ENCODE measurements at places on chromosomes 16 and 17.

DNA sequence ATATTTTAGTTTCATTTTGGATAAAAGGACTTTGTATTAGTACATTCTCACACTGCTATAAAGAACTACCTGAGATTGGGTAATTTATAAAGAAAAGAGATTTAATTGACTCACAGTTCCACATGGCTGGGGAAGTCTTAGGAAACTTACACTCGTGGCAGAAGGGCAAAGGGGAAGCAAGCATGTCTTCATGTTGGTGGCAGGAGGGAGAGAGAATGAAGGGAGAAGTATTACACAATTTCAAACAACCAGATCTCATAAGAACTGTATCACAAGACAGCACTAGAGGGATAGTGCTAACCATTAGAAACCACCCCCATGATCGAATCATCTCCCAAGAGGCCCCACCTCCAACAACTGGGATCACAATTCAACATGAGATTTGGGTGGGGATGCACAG lies 142.9 kb downstream of the USP31 start:
- DNase-seq = no peak

- no peak for DNase-seq
Measured at GRCh38 chr16:10850478-10850850, 26.5 kb upstream of the CIITA start.

GRCh38 chr17:43720311-43721060 lies 38.1 kb downstream of the SOST start:
- peak; percentile 65 for DNase-seq

- no peak for DNase-seq
Measured at GRCh38 chr17:64218066-64218465, 45.0 kb downstream of the TEX2 start.

- no peak for DNase-seq
Measured at GRCh38 chr16:70663524-70664324, 17.4 kb downstream of the IL34 start.

- DNase-seq = no peak
Measured at GRCh38 chr17:28487881-28488532, 14.6 kb downstream of the SLC13A2 start.

GRCh38 chr17:7774055-7774521 lies 56.5 kb downstream of the DNAH2 start:
- no peak for DNase-seq

DNA sequence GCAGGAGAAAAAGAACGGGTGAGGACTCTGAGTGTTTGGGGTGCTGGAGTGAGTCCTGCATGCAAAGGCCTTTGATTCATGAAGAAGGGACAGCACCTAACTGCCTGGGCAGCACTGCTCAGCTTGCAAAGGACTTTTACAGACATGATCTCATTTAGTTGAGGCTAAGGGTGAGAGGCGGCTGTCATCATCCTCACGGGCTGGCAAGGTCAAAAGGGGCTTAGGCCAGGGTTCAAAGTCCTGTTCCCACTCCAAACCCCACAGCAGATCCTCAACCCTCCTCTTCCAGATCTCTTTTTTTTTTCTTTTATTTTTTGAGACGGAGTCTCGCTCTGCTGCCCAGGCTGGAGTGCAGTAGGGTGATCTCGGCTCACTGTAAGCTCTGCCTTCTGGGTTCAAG lies 4.8 kb downstream of the RHBDF2 start:
- DNase-seq = no peak

DNA sequence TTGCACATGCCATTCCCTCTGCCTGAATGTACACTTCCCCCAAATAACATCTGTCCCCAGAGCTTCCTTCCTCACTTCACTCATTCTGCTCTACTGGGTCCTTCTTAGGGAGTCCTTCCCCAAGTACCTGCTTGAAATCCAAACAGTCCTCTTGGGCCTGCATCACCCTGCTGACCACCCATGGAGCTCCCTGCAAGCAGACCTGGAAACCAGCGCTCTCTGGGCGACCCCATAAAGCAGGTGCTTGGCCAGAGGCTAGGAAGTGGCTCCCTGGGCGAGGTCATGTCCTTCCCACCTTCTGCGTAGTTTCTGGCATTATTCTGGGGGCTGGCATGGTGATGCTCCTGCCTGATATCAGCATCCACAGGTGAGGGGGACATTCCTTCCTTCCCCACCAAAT lies 12.2 kb upstream of the NTN1 start:
- no peak for DNase-seq

DNA sequence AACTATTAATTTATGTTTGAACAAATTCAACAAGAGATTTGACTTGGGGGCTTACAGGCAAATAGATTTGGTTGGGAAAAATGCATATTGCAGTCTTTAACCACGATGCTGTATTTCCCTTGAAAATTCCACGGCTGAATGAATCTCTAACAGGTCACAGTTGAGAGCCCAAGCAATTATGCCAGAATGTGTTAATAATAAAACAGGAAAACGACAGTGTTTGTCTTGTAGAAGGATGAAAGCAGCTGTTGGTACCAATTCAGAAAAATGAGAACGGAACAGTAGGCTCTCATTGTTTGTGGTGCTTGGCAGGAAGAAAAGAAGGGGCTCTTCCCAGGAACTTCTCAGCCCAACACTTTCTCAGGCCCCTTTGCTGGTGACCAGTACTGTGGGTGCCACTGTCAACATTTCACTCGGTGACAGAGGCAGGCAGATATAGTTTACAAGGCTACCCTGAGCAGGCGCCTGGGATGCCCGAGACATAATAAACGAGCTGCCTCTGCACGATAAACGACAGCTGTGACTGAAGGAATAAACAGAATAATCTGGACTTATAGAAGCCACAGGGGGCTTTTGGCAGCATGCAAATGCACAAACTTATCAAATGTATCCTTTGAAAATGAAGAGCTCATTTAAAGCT lies 387.1 kb downstream of the HS3ST4 start:
- DNase-seq = no peak
